ENCODE measurements at places on chromosomes 2 and 18. TPM values are rescaled to one million over a fixed set of nuclear protein-coding genes. Genes with fewer than 3 reads are reported as not detected.

The TMEM18 gene
- 22.2 TPM for total RNA-seq

The GNAL gene
- total RNA-seq: 3.3 TPM

The LGALSL gene
- total RNA-seq: 16.6 TPM

- DNase-seq: no peak
These were observed 119.8 kb upstream of the SMAD7 start for GRCh38 chr18:49070552-49070951.

GRCh38 chr2:168521053-168521741, 65.1 kb downstream of the CERS6 start:
- no peak for DNase-seq

GRCh38 chr18:58247363-58247834, 203.4 kb downstream of the NEDD4L start:
- no peak for DNase-seq

DNA sequence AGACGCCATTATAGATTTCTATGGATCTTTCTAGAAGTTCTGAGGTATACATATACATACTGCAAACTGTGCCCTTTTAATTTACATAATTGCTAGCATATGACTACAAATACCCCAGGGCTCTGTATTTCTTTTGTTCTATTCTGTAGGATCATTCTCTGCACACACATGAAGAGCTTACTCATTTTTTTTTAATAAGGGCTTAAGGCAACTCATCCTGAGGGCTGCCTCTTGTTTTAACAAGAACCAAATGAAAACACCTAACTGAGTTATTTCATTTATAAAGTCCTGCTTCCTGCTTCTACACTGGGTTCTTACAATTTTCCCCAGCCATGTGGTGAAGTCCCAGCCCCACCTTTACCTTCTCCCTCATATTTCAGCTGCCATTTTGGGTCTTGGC, 390.5 kb downstream of the IRS1 start:
- DNase-seq: no peak

DNA sequence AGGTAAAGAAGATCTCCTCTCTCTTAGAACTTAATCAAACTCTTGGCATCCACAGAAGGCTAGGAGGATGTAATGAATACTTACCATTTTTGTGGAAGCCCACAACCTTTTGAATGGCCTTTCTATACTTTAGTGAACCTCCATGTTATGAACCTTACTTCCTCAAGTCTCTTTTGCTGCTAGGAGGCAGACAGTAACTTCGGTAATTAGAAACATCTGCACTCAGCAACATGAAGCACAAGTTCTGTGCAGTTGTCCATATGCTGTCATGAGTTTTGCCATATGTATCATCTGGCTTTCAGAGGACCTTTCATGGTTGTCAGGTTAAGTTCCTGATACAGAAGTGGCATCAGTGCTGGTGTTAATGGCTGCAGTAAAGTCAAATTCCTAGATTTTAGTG, 50.4 kb downstream of the PDK1 start:
- no peak for DNase-seq

DNA sequence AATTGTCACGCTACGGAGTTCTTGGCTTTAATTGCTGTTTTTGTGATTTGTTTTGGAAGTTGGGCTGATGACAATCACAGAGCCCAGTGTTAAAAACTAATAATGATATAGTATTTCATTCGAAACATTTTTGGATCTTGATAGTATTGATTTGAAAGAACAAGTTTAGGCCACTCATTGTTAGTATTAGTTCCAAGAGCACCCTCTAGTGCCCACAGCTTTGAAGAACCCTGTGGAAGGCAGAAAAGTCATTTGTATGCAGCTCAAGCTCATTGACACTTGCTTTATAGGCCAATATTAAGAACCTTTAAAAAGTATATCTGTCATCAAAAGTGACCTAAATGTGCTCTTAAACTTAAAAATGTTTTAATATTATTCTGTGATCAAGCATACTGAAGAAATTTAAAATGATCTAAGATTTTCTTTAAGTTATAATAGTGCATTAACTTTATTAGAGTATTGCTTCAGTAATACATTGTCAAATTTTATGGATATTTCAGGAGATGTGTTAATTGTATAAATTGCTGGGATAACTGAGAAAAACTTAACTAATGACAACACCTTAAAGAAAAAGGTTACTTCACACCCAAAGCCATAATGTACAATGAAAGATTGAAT, 191.0 kb downstream of the GRB14 start:
- no peak for DNase-seq

DNA sequence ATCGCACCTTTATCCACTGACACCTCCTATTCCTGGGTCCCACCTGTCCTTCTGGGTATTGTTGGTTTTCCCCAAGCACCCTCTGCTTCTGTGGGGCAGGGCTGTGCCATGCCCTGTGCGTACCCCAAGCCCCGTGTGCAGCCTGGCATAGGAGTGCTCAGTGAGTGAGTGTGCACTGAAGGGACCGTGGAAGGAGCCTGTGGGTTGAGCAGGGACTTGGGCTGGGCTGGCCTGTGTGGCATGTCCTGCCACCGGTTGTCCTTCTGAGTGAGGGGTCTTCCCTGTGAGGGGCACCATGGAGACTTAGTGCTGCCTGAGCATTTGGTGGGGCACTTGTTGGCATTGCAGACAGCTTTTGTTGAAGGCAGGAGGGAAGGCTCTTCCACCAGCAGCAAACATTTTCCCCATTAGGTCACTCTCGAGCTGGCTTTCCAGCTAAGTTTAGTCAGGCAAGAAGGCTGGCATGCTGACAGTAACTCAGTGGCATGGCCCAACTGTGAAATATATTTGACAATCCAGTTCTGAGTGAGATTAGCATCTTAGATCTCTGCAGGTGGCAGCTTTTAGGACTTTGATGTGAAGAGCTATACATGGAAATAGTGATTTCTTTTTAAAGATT, 64.7 kb downstream of the LPIN1 start:
- no peak for DNase-seq

- DNase-seq: no peak
These were observed 26.2 kb upstream of the MGAT5 start for GRCh38 chr2:134227666-134228065.

DNA sequence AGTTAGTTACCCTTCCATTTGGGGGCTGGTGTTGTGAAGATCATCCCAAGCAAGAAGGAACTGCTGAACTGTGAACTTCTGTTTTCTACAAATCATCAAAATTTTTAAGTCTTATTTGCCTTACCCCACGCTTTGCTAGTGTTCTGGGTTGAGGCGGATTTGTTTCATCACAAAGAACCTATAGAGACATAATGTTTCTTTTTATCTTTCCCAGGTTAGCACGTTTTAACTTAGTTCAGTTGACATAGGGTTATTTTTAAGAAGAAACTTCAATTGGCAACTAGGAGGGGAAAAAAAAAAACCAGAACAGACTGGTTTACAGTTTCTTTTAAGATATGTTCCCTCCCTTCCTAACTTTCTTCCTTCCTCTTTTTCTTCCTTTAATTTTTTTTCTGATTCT, 31.1 kb upstream of the CERS6 start:
- no peak for DNase-seq

GRCh38 chr2:186068139-186068801, 329.7 kb downstream of the FSIP2 start:
- DNase-seq: no peak

DNA sequence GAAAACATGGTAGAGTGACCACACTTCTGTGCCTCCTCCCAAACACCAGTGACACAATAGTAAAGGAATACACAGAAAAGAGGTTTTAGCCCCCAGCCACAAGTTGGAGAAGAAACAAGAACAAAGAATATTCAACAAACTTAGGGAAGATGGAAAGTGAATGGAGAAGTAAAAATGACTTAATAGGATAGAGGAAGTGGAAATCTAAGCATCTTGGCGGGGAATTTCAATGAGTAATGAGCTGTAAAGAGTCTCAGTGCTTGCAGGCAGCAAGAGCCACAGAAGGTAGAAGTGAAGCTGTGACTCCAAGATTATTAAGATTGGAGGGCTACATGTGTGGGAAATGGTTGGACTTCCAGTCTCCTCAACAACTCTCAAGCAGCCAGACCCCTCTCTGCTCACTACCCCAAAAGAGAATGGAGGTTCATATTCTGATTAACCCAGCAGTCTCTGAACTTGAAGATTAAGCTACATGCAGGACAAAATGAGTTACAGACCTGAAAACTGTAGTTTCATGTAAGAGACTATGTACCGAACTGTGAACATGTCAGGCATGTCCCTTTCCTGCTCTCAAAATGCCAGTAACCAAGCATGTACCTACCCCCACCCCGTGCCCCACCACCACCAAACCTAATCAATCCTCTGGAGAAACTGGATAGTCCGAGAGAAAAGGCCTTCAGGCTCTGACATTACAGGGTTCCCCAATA, 16.9 kb upstream of the HNRNPLL start:
- no peak for DNase-seq
